MCF 10A (cell line): ENCODE measurements at places on chromosomes 12 and 14. TPM values are rescaled to one million over a fixed set of nuclear protein-coding genes. Genes with fewer than 3 reads are reported as not detected.

Gene PDZRN4
- total RNA-seq, result not detected in 2 replicates

GRCh38 chr14:24670594-24670993 is 36.6 kb upstream of the GZMB start:
- no peaks in the 10 kb centered on the region for H3K36me3 ChIP-seq
- no peaks in the 10 kb centered on the region for H3K4me1 ChIP-seq
- peaks cover 67% of the 10 kb centered on the region for H3K27me3 ChIP-seq
- no peak for DNase-seq

DNA sequence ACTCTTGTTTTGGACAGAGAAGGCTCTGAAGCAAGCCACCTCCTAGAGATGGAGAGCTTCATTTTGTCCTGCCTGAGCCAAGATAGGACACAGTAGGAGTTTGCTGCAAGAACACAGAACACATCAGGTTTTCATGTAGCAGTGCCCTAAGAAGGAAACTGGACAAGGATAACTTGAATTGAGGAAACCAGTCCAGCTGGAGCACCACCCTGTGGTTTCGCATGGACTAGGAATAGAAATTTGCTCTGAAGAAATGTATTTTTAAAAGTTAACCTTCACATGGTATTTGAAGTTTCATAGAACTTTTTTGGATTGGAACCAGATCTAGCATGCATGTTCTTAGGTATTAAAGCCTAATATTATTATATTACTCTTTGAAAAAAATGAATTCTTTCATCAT is 68.8 kb downstream of the RERG start:
- peak overlapping the region; percentile 81 for H3K27ac ChIP-seq
- H3K4me3 ChIP-seq, result no peak overlapping the region
- no peaks in the 10 kb centered on the region for H3K27me3 ChIP-seq
- peaks cover 37% of the 10 kb centered on the region for H3K4me1 ChIP-seq

Gene GYS2
- 0.29 and 0.47 TPM in 2 replicates for total RNA-seq

GRCh38 chr12:132353811-132354210 is 24.4 kb upstream of the GALNT9 start:
- H3K4me3 ChIP-seq, result no peak overlapping the region
- H3K36me3 ChIP-seq, result no peaks in the 10 kb centered on the region
- no peak for DNase-seq
- H3K4me1 ChIP-seq, result peaks cover 5% of the 10 kb centered on the region

DNA sequence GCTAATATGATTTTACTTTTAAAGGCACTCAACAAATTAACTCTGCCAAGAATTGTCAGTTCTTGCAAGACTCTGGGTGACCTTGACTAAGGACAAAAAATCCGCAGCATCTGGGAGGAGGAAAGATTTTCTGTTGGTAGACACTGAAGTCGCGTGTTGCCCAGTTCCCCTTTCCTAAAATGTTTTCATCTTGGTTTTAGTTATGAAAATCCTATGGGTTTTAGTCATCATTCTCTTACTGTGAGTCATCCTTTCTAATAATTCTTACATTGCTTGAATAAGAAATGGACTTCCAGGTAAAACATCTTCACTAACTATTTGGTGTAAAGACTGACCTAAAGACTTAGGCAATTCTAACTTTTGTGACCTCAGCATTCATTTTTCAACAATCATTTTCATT is 9.1 kb downstream of the GSG1 start:
- DNase-seq, result peak; percentile 40
- H3K4me1 ChIP-seq, result peaks cover 47% of the 10 kb centered on the region
- H3K36me3 ChIP-seq, result peaks cover 11% of the 10 kb centered on the region
- peak overlapping the region; percentile 80 for H3K27ac ChIP-seq
- H3K27me3 ChIP-seq, result no peaks in the 10 kb centered on the region

DNA sequence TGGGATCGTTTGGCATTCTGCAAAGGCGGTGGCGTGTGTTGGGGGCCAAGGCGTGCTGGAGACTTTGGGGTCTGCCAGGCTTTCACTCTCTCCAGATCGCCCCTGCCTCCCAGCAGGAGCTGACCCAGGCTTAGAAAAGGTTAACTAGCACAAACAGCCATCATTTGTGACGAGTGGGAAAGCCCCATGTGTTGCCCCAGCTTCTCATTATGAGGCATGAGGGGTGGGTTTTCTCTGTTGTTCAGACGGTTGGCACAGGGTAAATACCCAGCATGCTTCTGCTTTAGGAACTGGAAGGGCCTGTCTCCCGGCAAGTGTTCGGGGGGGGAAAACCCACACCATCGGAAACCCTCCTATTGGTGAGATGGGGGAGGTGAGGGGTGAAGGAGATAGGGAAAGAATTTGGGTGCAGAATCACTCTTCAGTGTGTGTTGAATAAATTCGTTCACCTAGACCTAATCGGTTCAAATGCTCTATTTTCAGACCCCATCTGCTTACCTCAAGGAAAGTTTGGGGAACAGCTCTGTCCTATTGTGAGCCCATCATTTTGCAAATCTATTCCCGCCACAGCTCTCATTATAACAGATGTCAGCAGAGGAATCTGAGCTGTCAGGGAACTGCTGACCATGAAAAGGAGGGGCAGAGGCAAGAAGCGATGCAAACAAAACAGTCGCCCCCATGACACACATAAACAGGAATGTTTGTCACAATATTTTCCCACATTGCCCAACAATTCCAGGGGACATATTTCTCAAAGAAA is 34.7 kb upstream of the C12orf42 start:
- no peak for DNase-seq
- H3K27me3 ChIP-seq, result no peaks in the 10 kb centered on the region
- H3K4me1 ChIP-seq, result no peaks in the 10 kb centered on the region
- no peaks in the 10 kb centered on the region for H3K36me3 ChIP-seq
- H3K4me3 ChIP-seq, result no peak overlapping the region

GRCh38 chr12:117046011-117046369 is 53.2 kb downstream of the TESC start:
- H3K36me3 ChIP-seq, result no peaks in the 10 kb centered on the region

Gene TWF1
- total RNA-seq, result 104 and 105 TPM in 2 replicates

DNA sequence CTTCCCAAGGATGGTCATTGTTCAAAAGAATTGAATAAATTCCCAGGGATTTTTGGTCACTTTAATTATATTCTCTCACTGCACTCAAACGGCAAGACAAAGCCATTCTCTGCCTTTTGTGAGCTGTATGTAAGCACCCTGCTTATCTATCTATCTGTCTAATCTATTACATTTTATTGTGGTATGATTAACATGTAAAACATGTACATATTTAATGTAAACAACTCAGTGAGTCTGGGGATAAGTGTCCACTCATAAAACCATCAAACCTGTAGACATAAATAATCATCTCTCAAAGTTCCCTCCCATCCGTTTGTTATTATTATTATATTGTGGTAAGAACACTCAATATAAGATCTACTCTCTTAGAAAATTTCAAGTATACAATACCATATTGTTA is 167.1 kb downstream of the CAND1 start:
- H3K4me1 ChIP-seq, result peaks cover 16% of the 10 kb centered on the region
- DNase-seq, result no peak
- H3K27ac ChIP-seq, result no peak overlapping the region
- no peaks in the 10 kb centered on the region for H3K27me3 ChIP-seq

DNA sequence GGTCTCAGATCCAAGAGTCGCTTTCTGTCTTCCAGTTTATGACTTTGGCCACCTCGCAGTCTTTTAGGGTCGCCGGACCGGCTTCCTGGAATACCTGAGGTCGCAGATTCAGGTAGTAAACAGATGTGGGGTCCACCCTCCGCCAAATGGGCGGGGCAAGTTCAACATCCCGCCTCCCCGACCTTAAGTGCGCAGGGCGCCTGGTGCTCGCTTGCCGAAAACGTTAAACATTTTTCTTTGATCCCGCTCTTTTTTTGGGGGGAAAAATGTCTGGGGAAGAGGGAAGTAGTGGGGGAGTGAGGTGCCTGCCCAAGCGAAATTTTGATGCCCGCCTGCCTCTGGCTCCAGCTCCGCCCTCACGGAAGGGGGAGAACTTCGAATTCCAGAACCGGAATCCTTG is 73.9 kb upstream of the TBX5 start:
- peaks cover 7% of the 10 kb centered on the region for H3K4me1 ChIP-seq
- H3K27me3 ChIP-seq, result peaks cover 55% of the 10 kb centered on the region
- no peak for DNase-seq
- H3K36me3 ChIP-seq, result no peaks in the 10 kb centered on the region
- peak overlapping the region; percentile 41 for H3K4me3 ChIP-seq

DNA sequence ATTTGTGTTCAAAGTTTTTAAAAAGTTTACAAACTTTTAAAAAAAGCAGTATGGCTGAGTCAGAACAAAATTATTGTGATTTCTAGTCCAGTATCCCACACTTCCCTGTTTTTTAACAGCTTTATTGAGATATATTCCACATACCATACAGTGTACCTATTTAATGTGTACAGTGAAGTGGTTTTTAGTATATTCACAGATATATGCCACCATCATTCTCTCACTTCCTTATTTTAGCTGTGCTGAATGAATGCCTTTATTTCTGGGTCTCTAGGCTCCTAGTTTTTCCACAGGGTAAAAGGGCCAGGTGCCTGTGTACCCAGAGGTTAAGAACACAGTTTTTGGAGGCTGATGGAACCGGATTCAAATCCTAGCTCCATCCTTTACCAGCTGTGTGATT is 58.9 kb upstream of the SRSF5 start:
- DNase-seq, result no peak
- H3K36me3 ChIP-seq, result peaks cover 80% of the 10 kb centered on the region
- peaks cover 15% of the 10 kb centered on the region for H3K4me1 ChIP-seq
- no peak overlapping the region for H3K27ac ChIP-seq

- H3K4me1 ChIP-seq, result no peaks in the 10 kb centered on the region
- H3K27ac ChIP-seq, result no peak overlapping the region
- H3K36me3 ChIP-seq, result no peaks in the 10 kb centered on the region
- no peak overlapping the region for H3K4me3 ChIP-seq
- H3K27me3 ChIP-seq, result no peaks in the 10 kb centered on the region
Measured at GRCh38 chr12:3777206-3777809, 24.4 kb upstream of the CRACR2A start.

Gene KRT3
- total RNA-seq, result not detected in 2 replicates

GRCh38 chr12:52372216-52373154 is 5.2 kb upstream of the KRT85 start:
- peaks cover 11% of the 10 kb centered on the region for H3K27me3 ChIP-seq
- DNase-seq, result peak; percentile 86
- H3K27ac ChIP-seq, result no peak overlapping the region
- no peak overlapping the region for H3K4me3 ChIP-seq

Gene LRRC10
- not detected in 2 replicates for total RNA-seq

DNA sequence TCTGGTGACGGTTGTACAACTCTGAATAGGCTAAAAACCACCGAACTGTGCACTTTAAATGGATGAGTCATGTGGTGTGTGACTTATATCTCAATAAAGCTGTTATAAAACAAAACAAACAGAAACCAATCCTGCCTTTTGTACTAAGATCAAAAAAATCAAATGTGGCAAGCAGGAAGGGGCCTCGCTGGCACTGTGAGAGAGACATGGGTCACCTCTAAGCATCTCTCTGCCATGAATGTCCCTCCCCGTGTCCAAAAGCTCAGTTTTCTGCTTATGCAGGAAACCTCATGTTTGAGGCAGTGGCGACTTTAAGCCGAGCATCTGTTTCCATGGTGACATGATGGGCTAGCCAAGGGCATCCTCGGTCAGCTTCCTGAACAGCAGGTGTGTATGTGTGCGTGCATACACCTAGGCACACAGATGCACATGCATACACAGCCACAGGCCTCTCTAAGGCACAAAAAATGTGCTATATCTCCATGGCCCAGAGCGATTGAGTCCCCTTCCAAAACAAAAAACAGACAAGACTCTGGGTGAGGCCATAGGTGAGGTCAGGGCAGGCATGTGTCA is 44.4 kb downstream of the ARL6IP4 start:
- H3K4me3 ChIP-seq, result no peak overlapping the region
- H3K4me1 ChIP-seq, result no peaks in the 10 kb centered on the region
- H3K27me3 ChIP-seq, result no peaks in the 10 kb centered on the region
- H3K27ac ChIP-seq, result no peak overlapping the region

GRCh38 chr14:77148510-77149231 is 7.1 kb upstream of the ZDHHC22 start:
- no peak for DNase-seq
- no peak overlapping the region for H3K4me3 ChIP-seq
- no peak overlapping the region for H3K27ac ChIP-seq

DNA sequence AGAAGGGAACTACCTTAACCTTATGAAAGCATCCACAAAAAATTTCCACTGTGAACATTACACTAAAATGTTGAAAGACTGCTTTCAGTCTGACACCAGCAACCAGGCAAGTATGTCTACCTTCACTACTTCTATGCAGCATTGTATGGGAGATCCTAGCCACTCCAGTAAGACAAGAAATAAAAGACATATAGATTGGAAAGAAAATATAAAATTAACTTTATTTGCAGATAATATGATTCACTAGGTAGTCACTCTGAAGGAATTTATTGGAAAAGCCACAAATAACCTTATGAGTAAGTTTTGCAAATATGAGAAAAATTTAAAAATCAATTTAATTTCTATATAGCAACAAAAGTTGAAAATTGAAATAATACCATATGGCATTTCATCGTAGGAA is 172.0 kb downstream of the RERGL start:
- H3K27me3 ChIP-seq, result peaks cover 36% of the 10 kb centered on the region
- no peaks in the 10 kb centered on the region for H3K4me1 ChIP-seq
- no peak overlapping the region for H3K4me3 ChIP-seq
- no peak overlapping the region for H3K27ac ChIP-seq
- no peak for DNase-seq
- H3K36me3 ChIP-seq, result no peaks in the 10 kb centered on the region

GRCh38 chr14:79091381-79091963 is 921.3 kb downstream of the NRXN3 start:
- H3K27me3 ChIP-seq, result no peaks in the 10 kb centered on the region
- no peak for DNase-seq
- no peaks in the 10 kb centered on the region for H3K36me3 ChIP-seq
- no peak overlapping the region for H3K27ac ChIP-seq
- H3K4me1 ChIP-seq, result no peaks in the 10 kb centered on the region

DNA sequence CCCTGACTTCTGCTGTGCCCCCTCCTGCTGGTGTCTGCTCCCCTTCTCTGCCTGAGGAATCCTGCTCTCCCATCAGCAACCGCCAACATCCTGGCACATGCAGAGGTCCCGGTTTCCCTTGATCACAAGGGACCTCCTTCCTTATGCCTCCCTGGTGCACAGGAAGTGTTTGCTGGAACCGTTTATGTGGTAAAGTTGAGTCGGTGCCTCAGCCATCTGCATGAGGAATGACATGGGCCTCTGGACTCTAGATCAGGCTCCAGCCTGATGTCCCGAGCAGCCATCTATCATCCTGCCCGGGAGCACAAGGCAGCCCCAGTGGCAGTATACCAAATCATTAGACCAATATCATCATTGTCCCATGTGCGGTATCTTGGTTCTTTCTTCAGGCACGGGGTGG is 90.4 kb downstream of the BORCS5 start:
- peak overlapping the region; percentile 83 for H3K27ac ChIP-seq

- no peak overlapping the region for H3K4me3 ChIP-seq
- H3K27ac ChIP-seq, result no peak overlapping the region
- H3K4me1 ChIP-seq, result peaks cover 5% of the 10 kb centered on the region
- peaks cover 30% of the 10 kb centered on the region for H3K27me3 ChIP-seq
- H3K36me3 ChIP-seq, result no peaks in the 10 kb centered on the region
- no peak for DNase-seq
Measured at GRCh38 chr12:24649634-24650033, 299.3 kb downstream of the BCAT1 start.

Gene OR10P1
- not detected in 2 replicates for total RNA-seq
